CD4-positive, alpha-beta T cell treated with Interleukin-10 for 1 hour (primary cell): ENCODE measurements at places on chromosomes 5 and 9.
A peak's percentile ranks its signal among the peaks of the same experiment; 100 is the strongest.

- no peak for DNase-seq
Measured at GRCh38 chr9:124795881-124796431, 19.0 kb downstream of the OLFML2A start.

DNA sequence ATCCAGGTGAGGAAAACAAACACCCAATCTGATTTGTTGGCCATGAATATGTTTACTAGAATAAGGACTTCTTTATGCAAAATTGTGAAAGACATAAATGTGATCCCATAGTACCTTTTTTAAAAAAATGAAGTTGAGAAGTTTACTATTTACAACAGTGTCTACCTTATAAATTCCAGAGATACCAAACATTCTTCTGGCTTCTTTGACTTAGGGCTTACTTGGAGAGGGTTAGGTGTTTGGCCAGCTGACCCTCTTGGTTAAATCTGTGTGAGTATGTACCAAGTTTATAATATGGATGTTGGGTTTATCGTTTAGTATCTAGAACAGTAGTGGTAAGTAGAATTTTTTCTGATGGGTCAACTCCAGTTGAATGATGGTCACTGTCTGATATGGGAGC is 212.3 kb downstream of the DOCK8 start:
- DNase-seq: no peak

- DNase-seq: no peak
Measured at GRCh38 chr5:85357309-85357708, 972.6 kb upstream of the EDIL3 start.

GRCh38 chr5:37615184-37615583 is 224.7 kb downstream of the GDNF start:
- DNase-seq: no peak

DNA sequence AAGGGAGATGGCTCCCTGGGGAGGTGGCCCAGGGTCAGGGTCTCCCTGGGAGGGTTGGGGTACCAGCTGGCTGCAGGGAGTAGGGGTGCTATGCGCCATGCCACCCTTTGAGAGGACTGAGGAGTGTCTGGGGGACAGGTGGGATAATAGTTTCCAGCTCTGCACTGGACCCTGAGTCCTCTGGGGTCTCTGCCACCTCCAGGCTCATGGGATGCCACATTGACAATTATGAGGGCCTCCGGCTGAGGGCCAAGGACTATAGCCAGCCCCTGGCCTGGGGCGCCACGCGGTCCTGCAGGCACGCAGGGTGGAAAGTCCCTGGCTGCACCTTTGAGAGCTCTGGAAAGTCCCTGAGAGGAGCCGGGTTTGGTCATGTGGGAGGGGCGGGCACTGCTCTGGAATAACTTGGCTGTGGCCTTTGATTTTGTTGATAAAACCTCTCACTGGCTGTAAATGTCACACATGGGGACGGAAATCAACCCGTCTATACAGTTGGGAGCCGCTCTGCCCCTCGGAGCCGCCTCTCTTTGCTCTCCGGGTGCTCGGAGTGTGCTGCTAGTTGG is 16.0 kb downstream of the TRAF2 start:
- peak; percentile 90 for DNase-seq

- no peak for DNase-seq
Measured at GRCh38 chr5:161847447-161847846, 473 bp upstream of the GABRA1 start.

DNA sequence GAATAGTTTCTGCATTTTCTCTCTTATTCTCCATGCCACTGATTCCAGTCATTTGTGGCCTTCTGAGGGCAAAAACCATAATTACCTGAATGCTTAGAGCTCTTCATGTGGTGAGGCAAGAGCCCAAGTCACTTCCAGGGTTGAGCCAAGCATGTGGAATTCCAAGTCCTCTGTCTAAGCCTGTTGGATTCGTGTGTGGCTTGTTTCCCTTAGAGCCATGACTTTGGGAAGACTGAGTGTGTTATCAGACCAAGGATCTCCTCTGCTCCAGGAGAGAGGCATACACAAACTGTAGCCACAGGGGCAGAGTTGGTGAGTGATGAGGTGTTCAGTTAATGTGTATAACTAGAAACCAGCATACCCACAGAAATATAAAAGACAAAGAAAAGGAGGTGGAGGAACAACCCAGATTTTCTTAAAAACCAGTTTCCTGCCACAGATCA is 27.1 kb downstream of the SLC22A5 start:
- no peak for DNase-seq

- peak; percentile 72 for DNase-seq
Measured at GRCh38 chr5:54646356-54647101, 129.0 kb downstream of the SNX18 start.

DNA sequence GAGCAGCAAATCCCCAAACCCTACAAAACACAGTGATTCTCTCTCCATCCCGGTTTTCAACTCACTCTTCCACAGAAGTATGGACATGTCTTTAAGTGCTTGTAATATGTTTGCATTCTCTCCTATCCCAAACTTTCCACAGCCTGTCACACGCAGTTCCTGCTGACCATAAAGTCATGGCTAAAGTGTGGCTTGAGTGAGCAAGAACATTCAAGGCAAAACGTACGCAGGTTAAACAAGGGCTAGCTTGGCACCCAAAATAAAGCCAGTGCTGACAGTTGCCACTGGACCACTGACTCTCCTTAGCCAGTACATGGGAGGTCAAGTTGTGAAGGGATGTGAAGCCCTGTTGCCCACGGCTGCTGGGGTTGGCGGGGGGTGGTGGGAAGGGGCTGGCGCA is 211.1 kb upstream of the IRX1 start:
- DNase-seq: no peak

- DNase-seq: peak; percentile 59
Measured at GRCh38 chr5:100900142-100900795, 2.8 kb downstream of the ST8SIA4 start.

- no peak for DNase-seq
Measured at GRCh38 chr5:167916706-167917105, 374.7 kb upstream of the WWC1 start.

DNA sequence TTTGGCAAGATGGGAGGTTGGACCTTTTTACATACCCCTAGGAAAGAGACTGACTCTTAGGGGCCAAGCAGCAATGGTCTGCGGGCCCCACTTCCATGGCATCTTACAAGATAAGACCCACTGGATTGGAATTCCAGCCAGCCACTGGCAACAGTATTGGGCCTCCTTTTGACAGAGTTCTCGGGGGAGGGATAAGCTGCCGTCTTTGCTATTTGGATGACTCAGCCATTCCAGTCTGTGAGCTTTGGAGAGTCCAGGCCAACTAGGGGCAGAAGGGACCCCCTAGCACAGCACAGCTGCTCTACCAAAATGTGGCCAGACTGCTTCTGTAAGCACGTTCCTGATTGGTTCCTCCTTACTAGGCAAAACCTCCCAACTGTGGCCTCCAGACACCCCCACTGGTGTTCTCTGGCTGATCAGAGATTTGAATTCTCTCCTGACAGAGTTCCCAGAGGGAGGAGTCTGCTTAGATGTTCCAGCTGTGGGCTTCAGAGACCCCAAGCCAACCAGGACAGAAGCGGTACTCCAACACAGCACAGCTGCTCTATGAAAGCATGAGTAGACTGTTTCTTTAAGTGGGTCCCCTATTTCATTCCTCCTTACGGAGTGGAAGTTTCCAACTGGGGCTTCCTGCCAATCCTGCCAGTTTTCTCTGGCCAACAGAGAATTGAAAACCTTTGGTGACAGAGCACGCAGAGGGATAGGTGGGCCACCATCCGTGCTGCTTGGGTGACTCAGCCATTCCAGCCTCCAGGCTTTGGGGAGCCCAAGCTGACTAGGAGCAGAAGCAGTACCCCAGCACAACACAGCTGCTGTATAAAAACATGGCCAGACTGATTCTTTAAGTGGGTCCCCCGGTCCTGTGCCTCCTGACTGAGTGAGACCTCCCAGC is 672.1 kb upstream of the RIOK2 start:
- DNase-seq: no peak

DNA sequence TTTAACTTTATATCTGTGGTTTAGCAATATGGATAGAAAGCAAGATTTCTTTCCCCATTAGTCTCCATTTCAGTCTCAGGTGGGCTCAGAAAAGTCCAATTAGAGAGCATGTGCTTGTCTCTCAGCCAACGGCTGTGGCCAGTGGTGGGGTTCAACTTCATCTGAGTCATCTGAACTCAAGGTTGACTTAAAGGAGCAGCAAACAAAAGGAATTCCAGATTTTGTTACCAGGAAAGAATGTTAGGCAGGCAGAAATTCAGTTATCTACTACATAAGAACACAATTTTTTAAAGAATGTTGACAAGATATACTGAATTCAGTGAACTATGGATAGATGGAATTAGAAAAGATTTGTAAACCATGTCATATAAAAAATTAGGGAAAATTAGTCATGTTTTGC is 784.1 kb downstream of the MAT2B start:
- no peak for DNase-seq

DNA sequence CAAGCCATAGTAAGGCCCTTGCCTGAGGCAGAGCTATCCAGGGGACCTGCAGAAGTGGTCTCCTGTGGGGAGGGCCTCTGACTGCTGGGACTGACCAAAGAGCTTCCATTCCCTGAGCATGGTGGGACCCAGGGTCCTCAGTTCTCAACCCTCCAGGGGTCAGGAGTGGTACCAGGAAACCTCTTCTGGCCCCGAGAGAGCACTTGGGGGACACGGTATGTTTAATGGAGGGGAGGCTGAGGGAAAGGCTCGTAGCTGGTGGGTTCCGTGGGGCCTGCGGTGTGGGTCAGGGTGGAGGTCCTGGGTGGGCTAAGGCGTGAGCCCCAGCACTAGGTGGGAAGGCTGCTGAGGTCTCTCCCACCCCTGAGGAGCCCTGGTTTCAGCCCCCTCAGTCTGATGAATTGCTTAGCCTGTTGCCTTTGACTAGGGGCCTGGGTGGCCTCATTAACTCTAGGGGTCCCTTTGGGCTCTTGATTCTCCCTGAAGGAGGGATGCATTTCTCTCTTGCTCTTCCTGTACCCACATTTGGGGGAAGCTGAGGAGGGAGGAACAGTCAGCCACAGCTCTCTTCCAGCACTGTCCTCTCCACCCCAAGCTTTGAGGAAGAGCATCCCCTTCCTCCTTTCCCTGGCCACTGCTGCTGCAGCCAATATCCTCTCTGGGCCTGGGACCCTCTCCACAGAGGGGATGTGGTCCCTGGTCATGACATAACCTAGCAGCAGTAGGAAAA is 34.0 kb downstream of the CSF1R start:
- no peak for DNase-seq

DNA sequence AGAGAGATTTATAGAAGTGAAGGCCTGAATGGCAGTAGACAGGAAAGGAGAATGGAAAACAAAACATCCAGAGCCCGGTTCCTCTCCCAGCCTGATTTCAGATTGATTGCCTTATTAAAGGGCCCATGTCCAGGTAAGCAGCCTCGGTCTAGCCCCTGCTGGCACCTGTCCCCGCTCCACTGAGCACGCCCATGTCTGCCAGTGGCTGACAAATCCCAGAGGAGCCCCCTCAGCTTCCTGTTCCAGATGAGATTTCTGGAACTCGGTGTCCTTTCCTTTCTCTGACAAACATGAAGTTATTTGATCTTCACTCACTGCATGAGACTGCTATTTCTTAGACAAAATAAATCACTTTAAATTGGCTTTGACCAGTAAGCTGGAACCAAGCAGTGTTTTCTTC is 187.0 kb upstream of the ADCY2 start:
- DNase-seq: no peak

- DNase-seq: no peak
Measured at GRCh38 chr5:152086668-152087067, 162.0 kb upstream of the GLRA1 start.

DNA sequence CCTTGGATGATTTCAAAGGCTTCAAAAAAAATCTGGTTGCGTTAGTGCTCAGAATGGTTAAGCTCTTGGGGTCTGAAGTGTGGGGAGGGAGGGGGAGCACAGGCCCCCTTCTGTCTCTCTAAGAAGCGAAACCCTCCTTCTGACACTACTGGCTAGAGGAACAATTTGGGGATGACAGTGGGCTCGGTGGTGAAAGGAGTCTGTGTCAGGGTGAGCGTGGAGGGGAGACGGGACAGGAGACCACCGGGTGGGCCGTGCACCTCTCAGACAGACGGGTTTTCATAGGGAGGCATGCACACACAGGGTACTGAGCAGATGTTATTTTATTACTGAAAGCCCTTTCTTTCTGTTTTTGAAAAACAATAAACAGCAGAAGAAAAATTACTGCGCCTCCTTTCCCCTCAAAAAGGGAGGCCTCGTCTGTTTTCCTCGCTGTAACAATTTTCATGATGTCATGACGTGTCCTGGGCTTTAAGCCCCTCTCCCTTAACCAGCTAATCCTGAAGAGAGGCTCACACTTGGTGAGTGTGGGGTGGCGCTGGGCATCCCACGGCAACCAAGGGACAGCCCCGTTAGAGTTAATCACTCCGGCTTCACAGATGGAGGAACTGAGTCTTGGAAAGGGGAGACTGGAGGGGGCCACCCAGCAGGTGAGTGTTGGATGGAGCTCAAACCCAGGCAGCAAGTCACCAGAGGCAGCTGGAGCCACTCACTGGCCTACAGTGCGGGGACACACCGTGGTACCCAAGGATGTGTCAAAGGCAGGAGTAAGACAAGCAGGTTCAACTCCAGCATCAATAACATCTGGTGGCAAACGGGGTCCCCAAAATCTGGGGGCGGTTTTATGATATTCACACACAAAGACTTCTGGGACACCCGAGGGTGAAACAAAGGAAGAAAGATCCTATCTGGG is 53.4 kb downstream of the PTCH1 start:
- no peak for DNase-seq

- peak; percentile 7 for DNase-seq
Measured at GRCh38 chr5:75885849-75886596, 168.8 kb upstream of the POC5 start.

- DNase-seq: no peak
Measured at GRCh38 chr5:38745836-38746732, 99.7 kb upstream of the OSMR start.

- no peak for DNase-seq
Measured at GRCh38 chr5:40027400-40027799, 602.6 kb upstream of the DAB2 start.

GRCh38 chr9:94563548-94563947 is 8.7 kb downstream of the PCAT7 start:
- no peak for DNase-seq

- DNase-seq: no peak
Measured at GRCh38 chr5:143536364-143536763, 132.9 kb upstream of the NR3C1 start.

GRCh38 chr5:94793113-94793815 is 174.8 kb downstream of the SLF1 start:
- DNase-seq: peak; percentile 61

- no peak for DNase-seq
Measured at GRCh38 chr9:121196389-121196788, 5.3 kb downstream of the RAB14 start.

- DNase-seq: no peak
Measured at GRCh38 chr9:120438111-120438510, 141.9 kb downstream of the CDK5RAP2 start.
